Activated naive CD4-positive, alpha-beta T cell treated with anti-CD3 and anti-CD28 coated beads, Interleukin-2, amount 50 U/mL, for 72 hours (primary cell): ENCODE measurements at places on chromosomes 1 and 21.
A peak's percentile ranks its signal among the peaks of the same experiment; 100 is the strongest.

DNA sequence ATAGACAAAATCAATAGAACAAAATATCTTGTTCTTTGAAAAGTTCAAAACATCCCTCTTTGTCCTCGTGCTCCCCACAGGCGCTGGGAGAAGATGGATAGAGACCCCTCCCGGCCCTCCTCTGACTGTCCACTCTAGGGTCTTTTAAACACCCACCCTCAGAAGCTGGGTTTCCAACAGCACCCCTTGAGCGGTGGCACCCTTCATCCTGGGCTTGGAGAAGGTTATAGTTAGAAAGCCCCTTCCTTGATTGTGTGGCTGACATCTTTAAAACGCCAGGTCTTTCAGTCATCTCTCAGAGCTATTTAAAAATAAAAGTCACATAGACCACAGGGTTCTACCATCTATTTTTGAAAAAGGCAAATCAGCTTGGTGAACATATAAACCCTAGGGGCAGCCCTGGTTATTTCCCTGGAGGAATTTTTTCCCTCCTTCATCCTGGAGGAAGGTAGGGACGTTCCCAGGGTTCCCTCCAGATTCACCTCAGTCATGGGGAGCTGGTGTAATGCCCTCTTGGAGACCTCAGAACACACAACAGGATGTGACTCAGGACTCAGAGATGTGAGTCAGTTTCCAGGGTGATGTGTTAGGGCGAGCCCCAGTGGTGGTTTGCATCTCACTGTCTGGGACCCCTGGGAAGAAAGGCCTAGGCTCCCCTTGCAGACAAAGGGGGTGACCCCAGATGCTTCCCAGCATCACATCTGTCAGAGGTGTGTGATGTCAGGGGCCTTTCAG is 138.5 kb downstream of the CLIC6 start:
- peak; percentile 89 for DNase-seq

GRCh38 chr1:211483896-211484612 is 7.9 kb downstream of the RD3 start:
- no peak for DNase-seq

DNA sequence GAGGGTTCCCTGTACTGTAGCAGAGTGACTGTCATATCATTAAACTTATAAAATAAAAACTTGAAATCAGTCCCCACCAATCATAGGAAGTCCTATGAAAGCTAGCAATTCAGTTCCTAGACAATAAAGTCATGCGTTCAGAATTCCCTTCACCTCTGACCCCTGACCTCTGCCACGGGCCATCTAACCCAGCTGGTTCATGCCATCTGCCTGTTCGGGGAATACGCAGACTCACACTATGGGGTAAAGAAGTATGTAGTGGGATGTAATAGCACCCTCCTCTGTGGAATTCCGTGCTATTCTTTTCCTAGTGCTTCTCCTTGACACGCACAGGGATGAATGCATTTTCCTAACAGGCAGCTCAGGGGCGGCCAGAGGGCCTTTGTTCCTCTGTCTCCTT is 2.1 kb downstream of the GSTM4 start:
- DNase-seq, result no peak

GRCh38 chr1:36014722-36015220 is 69.1 kb upstream of the TEKT2 start:
- DNase-seq, result no peak

DNA sequence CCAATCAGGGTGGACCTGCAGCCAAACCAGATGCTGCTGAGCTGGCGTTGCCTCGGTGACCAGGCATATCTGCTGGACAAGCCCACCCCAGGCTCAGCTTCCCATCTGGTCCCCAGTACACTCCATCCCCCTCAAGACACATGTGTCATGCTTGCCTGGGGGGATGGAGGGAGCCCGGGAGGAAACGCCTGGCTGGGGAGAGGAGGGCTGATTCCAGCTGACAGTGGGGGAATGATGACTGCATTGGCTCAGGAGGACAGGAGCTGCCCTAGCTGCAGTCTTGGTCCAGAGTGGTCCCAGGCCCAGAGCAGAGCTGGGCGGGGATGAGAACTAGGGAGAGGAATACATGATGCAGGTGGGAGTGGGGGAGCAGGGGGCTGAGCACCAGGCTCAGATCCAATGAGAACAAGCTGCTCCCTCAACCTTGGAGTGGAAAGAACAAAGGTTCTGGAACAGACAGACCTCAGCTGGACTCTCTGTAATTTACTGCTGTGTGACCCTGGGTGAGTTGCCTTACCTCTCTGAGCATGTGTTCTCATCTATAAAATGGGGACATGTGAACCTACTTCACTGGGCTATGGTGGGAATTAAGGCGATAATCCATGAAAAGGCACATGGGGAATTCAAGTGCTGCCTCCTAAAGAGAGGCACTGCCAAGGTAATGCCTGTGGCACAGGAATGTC is 23.1 kb upstream of the ECE1 start:
- no peak for DNase-seq

- DNase-seq, result no peak
Observed at GRCh38 chr1:3397311-3397710, 57.2 kb upstream of the ARHGEF16 start.

GRCh38 chr1:82161700-82162141 is 361.0 kb downstream of the ADGRL2 start:
- no peak for DNase-seq
